ENCODE measurements at places on chromosomes 5 and 9.

GRCh38 chr5:179243333-179243732, 101.9 kb downstream of the ADAMTS2 start:
- DNase-seq = no peak

DNA sequence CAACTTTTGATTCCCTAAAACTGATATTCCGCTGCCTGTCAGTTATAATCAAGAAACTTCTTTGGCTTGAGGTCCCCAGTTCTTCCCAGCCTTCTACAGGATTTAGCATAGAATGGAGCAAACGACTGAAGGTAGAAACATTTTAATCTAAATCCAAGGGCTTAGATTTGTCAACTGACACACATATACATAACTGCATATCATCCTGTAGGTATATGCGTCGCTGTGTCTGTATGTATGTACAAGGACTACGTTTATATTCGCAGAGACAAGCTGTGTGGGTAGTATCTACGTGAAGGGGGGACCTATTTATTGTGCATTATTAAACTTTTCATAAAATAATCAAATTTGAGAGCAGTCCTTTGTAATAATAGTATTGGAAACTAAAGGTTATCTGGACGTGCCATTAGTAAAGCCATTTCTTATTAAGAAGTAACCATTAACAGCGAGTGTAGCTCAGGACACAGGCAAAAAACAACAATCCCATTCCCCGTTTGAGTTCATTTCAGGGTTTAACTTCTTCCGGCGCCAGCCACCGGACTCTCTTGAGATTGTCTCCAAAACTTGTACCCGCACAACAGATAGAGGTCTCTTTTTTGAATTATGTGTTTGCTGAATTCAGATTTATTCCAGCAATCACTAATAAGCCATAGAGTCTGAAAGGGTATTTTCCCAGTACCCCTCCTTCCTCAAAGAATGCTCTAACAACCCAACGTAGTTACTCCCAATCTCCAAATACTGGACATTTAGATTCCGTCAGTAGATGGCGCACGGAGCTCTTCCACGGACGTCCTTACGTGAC, 2.1 kb upstream of the MLLT3 start:
- DNase-seq = peak; percentile 68

GRCh38 chr5:138653502-138653901, 78.3 kb upstream of the HSPA9 start:
- no peak for DNase-seq

DNA sequence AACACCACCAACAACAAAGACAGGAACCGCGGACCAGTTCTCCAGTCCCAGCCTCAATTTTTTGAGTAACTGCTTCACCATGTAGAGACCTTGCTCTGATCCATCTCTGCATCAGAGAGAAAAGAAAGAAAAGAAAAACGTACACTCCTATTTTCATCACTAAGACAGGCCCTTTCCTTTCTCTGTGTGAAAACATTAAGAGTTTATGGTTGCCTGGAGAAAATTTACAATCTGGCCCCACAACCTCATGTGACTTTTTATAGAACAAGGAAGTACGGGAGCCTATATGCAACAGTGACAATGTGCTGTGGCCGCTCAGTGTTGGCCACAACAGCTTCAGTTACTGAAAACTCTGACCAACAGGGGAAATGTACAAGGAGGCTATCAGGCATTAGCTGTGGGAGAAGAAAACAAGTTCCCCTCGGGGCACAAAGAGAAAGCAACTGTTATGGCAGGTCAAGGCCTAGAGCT, 272.9 kb upstream of the PTGER4 start:
- DNase-seq = no peak

DNA sequence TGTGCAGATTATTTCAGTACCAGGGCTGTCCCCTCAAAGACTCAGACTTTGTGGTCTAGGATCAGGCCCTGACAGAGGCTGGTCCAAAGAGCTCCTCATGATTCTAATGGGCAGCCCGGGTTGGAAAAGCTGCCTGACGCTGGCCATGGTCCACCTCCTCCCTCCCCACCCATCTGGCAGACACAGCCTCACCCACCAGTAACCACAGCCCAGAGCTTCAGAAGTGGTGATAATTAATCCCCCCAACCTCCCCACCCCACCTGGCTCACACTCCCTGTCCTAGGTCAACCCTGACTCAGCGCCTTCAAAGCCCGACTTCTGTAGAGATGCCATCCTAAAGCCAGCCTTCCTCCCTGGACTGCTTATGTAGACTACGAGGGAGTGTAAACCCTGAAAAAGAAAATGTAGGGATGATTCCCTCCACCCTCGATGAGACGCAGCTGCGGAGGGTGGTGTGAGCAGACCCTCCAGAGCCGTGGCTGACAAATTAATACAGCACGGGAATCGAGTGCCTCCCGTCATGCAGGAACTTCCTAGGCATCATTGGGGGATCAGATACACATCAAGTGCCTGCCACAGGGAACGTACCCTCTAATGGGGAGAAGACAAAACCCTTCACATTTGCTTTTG, 7.0 kb downstream of the UBE2QL1 start:
- no peak for DNase-seq

GRCh38 chr5:103336941-103337340, 78.4 kb downstream of the MACIR start:
- DNase-seq = no peak

- no peak for DNase-seq
Measured at GRCh38 chr5:78328585-78329173, 31.7 kb upstream of the SCAMP1 start.

DNA sequence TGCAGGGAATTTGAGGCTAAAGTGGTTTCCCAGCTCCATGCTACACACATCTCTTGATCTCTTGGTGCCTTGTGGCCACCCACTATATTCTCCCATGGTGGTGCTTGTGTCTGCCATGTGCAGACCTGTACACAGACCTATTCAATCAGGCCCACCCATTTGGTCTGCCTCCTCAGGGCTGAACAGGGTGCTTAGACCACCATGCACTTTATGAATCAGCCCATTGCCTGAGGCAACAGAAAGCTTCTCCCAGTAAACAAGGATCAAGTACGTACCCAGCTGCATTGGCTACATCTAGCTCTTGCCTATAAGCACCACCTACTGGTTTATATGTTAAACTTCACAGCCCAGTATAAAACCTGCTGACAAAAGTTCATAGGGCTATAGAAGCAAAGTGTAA, 664.3 kb upstream of the EDIL3 start:
- DNase-seq = peak; percentile 63

DNA sequence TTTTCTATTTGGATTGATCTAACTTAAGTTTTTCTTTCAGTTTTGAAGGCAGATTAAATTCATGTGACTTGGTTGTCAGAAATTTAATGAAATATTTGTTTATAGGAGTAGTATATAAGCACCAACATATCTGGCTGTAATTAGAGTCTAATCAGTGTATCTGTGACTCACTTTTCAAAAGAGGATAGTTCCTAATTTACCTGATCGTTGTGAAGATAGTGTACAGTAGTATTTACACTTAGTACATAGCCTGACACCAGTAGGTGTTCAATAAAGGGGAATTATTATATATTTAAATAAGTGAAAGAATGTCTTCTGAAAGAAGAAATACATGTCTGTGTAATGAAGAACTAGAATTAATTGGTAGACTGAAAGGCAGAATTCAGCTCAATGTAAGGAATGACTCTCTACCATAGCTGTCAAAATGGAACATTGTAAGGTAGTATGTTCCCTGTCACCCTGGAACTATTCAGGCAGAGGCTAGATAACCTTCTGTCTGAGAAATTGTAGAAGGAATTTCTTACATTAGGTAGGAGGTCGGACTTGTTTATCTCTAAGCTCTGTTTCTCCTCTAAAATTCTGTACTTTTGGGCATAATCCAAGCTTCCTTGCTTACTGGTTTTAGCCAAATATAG, 8.6 kb downstream of the TGFBR1 start:
- no peak for DNase-seq

GRCh38 chr9:72168075-72168474, 18.8 kb downstream of the GDA start:
- no peak for DNase-seq

DNA sequence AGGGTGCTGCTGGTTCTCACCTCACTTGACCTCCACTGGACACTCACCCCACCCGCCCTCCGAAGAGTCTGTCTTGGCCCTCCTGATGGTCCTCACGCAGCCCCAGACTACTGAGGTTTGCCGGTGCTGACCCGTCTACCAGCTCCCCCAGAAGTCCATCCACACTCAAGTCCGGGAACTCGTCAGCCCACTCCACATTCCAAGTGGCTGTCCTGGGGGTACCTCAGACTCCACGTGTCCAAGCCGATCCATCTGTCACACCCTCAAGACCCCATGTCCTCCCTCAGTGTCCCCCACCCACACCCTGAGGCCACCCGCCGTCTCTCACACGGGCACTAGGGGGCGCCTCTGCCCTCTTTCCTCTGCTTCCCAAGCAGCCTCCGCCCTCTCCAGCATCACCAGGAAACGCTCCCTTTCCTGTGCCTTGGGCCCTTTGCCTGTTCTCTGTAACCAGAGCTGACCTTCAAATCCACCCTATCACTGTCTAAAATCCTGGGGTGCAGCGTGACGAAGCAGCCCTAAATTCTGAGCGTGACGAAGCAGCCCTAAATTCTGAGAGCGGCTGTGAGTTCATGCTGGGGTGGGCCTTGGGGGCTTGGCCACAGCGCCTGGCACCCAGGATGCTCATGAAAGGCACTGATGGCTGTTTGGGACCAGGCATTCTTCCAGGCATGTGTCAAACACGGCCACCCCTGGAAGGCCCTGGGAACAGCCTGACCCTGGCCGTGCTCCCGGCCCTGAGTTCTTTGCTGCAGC, 95.7 kb downstream of the KCNT1 start:
- no peak for DNase-seq

DNA sequence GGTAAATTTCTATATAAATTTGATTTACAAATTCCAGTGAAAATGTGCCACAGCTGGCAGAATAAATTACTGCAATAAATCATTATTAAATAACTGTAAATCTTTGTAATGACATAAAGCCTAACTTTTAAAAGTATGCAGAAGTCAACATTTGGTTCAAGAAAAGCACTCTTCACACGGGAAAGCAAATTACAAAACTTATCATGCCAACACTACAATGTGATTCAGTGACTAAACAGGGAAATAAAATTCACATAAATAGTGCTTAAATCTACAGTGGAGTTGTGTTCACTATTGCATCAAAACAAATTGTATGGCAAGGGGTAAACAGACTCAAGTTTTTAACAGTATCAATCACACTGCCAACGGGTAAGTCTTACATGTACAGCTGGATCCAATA, 117.2 kb downstream of the BNC2 start:
- no peak for DNase-seq

DNA sequence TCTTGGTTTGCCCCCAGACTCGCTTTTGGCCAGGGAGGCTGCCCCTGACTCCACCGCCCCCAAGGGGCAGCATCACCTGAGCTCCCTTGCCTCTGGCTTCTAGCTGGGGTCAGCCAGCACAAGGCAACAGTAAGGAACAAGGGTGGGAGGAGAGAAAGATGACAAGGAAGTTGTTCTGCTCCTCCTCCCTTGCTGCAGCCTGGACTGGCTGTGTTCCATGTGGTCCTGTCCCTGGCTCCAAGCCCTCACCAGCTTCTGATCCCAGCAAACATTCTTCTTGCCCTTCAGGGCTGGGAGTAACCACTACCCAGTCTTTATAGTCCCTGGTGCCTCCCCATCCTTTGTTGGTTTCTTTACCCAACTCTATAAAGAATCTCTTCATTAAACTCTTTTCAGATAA, 100.3 kb upstream of the SPIN1 start:
- DNase-seq = no peak

DNA sequence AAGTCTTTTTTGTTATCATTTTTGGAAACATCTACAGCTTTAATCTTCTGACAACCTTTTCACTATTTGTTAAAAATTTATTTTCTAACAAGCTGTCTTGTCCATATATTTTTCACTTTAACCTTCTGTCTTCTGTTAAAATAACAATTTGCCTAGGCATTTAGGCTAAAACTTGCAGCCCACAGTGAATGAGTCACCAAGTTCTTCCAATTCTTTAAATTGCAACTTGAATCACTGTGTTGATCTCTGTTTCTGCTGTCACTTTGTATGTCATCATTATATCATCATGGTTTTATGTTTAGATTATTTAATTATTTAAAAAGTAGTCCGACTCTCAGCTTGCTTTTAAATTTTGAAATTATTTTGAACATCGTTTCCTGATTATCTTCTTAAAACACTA, 473.8 kb upstream of the PTPRD start:
- peak; percentile 32 for DNase-seq

GRCh38 chr5:133423011-133423617, 189.2 kb downstream of the FSTL4 start:
- DNase-seq = no peak

GRCh38 chr9:84759300-84759750, 89.8 kb downstream of the NTRK2 start:
- DNase-seq = no peak

DNA sequence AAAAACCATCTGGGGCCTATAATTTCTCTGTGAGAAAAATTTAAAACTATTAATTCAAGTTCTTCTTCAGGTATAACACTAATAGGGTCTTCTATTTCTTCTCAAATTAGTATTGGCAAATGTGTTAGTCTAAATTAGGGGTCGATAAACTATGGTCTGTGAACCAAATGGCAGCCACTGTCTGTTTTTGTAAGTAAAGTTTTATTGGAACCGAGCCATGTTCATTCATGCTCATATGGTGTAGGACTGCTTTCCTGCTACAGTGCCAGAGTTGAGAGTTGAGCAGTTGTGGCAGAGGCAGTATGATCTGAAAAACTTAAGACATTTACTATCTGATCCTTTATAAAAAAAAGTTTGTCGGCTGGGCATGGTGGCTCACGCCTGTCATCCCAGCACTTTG, 29.1 kb downstream of the SEC61B start:
- no peak for DNase-seq

GRCh38 chr9:133098104-133098754, 22.8 kb downstream of the RALGDS start:
- DNase-seq = no peak

DNA sequence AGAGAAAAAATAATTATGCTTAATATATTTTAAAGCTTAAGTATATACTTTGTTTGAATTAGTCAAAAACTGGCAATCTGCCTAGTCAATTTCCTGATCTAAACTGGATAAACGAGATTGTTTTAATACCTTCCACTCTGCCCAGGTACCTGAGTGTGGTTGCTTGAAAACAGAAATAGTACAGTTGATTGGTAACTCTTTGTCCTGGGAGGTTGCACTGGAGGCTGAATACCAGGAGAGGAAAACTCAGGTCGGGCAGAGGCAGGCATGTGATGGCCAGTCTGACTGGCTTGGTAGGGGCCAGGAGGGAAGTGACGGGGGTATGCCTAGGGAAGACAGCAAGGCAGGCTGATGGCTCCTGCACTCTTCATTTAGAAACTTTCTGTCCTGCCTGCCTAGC, 80.2 kb downstream of the PIK3R1 start:
- no peak for DNase-seq

- no peak for DNase-seq
Measured at GRCh38 chr9:91359083-91359482, 2.6 kb downstream of the AUH start.
